Cerebellar cortex (tissue), 1 donor: ENCODE measurements at places on chromosomes 16 and 17.
A peak's percentile ranks its signal among the peaks of the same experiment; 100 is the strongest.

DNA sequence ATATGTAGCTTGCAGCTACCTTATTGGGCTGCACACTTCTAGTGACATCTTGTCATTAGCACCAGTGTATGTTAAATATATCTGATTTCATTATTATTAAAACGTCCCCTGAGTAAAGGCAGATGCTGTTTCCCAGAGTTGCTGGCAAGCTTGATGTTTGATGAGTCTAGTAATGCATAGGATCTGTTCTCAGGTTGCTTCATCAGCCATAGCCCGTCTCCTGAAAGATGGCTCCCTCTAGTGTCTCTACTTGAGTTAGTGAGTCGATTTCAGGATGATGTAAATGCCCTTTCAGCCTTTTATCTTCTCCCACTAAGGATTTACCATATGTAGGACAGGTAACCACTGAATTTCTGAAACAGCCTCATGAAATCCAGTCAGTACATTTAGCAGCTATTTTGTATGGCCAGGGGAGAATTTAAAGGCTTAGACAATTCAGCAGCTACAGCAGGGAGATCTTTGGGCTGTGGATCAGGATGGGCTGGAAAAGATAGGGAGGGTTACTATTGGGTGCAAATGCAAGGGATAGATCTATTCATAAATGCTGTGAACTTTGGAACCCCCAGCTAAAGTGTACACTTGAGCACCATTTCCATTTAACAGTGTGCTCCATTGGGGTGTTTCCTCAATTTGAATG is 376.3 kb downstream of the CNTNAP4 start:
- peak; percentile 89 for DNase-seq

GRCh38 chr16:20853143-20853542 is 46.8 kb downstream of the REXO5 start:
- no peak for DNase-seq

- DNase-seq, result no peak
Observed at GRCh38 chr16:75042426-75043174, 43.8 kb downstream of the ZNRF1 start.

- DNase-seq, result peak; percentile 18
Observed at GRCh38 chr17:19578545-19578944, 44.9 kb downstream of the SLC47A1 start.

- DNase-seq, result no peak
Observed at GRCh38 chr17:45279898-45280297, 18.0 kb upstream of the SPATA32 start.

DNA sequence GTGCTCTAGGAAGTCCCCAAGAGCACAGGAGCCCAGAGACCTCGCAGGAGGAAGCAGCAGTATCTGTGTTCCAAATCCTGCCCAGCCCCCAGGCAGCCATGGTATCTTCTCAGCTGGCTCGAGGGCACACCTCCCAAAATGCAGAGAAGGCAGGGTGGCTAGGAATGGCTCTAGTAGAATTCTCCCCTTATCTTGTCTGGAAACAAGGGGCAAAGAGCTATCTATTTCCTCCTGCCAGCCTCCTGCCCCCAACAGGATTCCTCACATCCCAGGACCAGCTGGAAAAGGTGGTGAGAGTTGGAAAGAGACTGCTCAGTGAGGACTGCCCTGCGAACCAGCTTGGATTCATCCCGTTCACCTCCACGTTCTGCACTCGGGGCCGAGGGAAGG is 8.6 kb upstream of the TSPOAP1 start:
- DNase-seq, result no peak

- DNase-seq, result no peak
Observed at GRCh38 chr16:13143551-13143950, 242.2 kb downstream of the SHISA9 start.

DNA sequence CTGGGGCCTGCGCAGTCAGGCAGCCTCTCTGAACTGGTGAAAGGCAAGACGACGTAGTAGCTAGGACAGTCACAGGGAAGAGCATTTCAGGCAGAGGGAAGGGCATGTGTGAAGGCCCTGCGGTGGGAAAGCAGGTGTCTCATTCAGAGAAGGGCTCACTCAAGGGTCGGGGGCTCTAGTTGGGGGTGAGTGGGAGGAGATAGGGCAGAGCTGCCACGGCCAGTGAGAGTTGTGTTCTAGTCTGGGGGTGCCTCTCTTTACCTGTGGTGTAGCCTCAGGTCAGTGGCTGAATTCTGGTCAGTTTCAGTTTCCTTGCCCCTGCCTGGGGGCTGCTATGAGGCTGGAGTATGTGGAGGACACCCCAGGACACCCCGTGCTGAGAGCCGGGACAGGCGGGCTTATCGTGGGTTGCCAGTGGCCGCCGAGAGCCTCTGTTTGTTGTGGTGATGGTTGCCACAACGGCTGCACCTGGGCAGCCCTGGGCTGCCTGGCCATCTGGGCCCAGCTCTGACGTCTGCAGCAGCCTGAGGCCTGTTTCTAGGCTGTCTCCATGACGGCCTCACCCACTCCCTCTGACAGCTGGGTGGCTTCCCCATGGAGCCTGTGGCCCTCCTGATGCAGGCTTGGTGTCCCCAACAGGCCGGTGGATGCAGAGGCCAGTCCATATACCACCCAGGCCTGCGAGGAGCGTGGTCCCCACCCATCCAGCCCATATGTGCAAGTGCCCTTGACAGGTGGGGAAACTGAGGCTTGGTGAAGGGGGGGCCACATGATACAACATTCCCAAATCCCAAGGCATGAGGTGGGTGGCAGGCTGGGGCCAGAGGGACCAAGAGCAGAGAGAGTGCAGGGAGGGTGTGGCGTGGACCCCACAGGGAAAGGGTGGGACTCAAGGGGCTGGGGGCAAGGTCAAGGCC is 10.8 kb downstream of the MAP2K3 start:
- DNase-seq, result no peak

DNA sequence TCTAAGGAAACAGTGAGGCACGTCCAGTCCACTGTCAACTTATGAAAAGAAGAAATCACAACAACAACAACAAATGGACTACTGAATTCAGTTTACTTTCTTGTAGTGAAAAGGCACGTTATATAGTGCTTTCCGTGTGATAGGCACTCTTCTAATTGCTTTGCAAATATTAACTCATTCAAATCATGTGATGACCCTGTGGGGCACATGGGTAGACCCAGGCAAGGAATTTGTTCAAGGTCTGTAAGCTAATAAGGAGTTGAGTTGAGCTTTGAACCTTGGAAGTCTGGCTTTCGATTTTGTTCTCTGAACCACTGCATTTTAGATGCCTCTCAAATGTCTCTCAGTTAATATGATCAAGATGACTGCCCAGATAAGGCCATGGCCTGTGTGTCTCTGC is 295.1 kb upstream of the RBFOX1 start:
- no peak for DNase-seq

DNA sequence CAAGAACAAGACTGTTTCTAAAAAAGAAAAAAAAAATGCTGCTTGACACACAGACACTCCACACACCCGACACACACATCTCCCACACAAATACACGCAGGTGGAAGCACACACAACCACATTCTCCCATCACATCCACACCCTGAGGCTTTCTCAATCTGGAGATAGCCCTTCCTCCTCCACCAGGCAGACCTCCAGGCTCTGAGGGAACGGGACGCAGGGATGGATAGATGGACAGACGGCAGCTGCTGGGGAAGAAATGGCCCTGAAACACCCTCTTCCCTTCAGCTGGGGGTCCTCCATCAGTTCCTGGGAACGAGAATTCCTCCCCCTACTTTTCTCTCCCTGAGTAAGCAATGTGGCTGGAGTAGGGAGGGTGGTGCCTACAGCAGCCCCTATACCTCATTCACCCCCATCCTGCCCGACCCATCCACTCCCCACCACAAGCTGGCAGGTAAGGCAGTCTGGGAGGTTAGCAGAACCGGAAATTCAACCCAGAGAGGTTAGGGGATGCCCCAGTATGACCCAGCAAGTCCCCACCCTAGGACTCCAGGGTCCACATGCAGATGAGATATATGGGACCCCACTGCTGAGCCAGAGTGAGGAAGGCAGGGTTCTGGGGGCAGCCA is 4.1 kb upstream of the LITAFD start:
- DNase-seq, result no peak

GRCh38 chr17:11240841-11241610 is at the start of gene SHISA6:
Gene SHISA6, plus strand, starts transcription at chr17:11241213.
- DNase-seq, result no peak

GRCh38 chr16:86718118-86718517 is 139.8 kb downstream of the FOXL1 start:
- DNase-seq, result no peak

GRCh38 chr16:23909792-23910418 is 74.1 kb downstream of the PRKCB start:
- DNase-seq, result no peak

GRCh38 chr17:67733449-67733848 is 15.7 kb downstream of the NOL11 start:
- DNase-seq, result no peak

DNA sequence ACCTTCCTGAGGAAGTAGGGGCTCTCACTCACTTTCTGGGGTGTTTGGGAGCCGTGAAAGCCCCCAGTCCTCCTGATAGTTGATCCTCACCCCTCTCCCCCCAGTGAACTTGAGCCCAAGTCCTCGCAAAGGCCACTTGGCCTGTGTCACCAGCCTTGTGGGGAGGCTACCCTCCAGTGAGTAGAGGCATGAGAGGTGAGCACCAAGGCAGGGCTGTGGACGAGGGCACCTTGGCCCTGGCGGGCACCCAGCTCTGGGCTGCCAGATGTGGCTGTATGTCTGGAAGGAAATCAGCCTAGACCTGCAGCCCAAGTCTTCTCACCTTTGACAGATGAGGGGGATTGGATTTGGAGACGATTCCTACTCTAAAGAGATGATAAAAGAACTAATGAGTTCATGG is 3.1 kb downstream of the TTYH2 start:
- no peak for DNase-seq

- no peak for DNase-seq
Observed at GRCh38 chr17:1301546-1301945, 22.1 kb downstream of the TRARG1 start.

DNA sequence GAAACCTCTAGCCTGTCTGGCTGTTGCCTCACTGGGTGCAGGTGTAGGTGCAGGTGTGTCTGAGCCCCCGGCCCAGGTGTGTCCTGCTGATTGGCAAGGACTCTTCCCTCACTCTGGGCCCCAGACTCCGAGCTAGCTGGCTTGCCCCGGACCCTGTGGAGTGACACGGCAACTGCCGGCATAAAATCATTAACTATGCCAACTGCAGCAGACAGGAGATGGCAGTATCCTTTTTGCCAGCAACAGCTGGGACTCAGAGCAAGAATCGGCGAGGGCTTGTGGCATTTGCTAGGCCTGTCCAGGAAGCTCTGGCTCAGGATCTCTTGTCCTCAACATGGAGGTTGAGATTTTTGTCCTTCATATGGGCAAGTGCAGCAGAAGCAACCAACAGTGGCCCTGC is 20.8 kb downstream of the CIAPIN1 start:
- DNase-seq, result no peak

DNA sequence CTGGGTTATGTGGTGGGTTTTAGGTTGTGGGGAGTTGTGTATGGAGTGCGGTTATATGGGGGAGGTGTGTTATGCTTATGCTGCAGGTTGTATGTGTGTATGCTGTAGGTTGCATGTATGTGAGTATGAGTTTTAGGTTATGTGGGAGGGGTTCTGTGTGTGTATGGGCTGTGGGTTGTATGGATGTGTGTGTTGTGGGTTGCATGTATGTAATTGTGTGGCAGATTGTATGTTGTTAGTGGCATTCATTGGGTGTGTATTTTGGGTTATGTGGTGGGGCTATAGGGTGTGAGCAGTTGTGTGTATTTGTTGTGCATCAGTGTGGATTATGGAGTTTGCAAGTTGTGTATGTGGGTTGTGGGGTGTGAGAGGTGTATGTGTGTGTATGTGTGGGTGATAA is 277.4 kb downstream of the NPIPA8 start:
- no peak for DNase-seq

GRCh38 chr16:71803305-71803690 is 5.3 kb downstream of the AP1G1 start:
- no peak for DNase-seq

DNA sequence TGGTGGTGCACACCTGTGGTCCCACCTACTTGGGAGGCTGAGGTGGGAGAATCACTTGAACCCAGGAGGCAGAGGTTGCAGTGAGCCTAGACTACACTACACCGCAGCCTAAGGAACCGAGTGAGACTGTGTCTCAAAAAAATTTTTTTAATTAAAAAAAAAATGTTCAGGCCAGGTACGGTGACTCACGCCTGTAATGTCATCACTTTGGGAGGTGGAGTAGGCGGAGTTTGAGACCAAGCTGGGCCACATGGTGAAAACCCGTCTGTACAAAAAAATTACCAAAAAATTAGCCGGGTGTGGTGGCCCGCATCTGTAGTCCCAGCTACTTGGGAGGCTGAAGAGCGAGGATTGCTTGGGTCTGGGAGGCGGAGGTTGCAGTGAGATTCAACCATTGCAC is 3.6 kb upstream of the FAM222B start:
- no peak for DNase-seq

DNA sequence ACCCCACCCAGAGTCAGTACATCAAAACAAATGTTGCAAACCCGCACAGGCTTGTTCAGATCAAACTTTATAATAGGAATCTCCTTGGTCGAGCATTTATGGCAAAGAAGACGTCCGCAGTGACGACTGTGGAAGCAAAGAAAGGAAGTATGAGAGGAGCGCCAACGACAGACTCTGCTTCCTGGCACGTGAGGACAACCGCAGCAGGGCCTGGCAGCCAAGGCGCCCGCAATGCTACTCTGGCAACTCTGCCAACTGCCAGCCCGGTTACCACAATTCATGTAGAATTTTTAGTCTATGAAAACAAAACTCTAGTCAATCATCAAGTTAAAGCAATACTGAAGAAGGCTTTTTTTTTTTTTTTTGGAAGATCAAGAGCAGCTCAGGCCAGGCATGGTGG is 24.8 kb downstream of the CYB5D2 start:
- peak; percentile 68 for DNase-seq

DNA sequence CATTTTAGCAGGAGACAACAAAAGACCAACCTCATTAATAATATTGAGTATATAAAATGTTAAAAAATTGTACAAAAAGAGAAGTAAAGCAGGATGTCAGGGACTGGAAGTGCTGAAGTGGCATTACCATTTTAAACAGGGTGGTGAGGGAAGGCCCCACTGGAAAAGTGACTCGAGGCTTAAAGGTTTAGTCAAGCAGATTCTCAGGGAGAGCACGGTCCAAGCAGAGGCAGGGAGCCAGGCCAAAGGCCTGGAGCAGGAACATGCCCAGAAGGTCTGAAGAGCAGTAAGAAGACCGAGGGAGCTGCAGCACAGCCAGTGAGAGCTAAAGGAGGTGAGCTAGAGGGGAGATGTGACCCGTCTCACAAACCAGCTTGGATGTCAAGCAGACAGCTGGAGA is 7.6 kb downstream of the XPO6 start:
- no peak for DNase-seq

- DNase-seq, result no peak
Observed at GRCh38 chr17:18074566-18075272, 13.0 kb upstream of the DRG2 start.
